ENCODE measurements at places on chromosomes 6 and 20.

DNA sequence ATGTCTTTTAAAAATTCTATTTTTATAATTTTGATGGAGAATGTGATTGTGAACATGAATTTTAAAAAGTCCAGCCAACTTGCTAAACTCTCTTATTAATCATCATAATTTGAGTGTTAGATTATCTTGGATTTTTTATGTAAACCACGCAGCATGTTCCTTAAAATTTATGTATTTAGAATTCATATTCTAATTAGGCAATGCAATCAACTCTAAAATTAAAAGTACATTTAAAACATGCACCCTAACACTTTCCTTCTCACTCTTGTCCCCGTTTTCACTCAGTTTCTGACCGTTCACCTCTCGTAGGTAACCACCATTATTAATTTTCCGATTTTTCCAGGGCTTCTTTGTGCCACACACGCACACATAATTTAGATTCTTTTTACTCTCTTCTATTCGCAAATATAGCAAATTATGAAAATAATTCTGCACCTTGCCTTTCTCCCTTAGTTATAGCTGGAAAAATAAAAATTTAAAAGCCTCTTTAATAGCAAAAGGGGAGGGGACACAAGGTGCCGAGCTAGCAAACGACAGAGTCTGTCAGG lies 329 bp upstream of the ZKSCAN3 start:
- no peak for DNase-seq

GRCh38 chr6:94245395-94245794 lies 826.0 kb upstream of the EPHA7 start:
- no peak for DNase-seq

DNA sequence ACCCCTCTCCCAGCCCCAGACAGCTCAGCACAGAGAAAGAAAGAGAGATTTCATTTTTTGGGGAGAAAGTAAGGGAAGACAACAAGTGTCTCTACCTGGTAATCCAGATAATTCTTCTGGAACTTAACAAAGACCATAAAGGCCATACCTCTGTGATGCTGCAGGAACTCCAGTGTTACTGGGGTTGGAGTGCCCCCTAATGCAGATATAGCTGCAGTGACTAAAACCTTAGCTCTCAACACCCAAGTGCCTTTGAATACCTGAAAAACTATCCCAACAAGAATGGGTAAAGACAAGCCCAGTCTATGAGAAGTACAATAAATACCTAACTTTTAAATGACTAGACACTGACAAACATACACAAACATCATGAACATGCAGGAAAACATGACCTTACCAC lies 365.3 kb upstream of the PTCHD4 start:
- no peak for DNase-seq

GRCh38 chr6:164183556-164184123 lies 769.1 kb downstream of the QKI start:
- DNase-seq, result no peak

DNA sequence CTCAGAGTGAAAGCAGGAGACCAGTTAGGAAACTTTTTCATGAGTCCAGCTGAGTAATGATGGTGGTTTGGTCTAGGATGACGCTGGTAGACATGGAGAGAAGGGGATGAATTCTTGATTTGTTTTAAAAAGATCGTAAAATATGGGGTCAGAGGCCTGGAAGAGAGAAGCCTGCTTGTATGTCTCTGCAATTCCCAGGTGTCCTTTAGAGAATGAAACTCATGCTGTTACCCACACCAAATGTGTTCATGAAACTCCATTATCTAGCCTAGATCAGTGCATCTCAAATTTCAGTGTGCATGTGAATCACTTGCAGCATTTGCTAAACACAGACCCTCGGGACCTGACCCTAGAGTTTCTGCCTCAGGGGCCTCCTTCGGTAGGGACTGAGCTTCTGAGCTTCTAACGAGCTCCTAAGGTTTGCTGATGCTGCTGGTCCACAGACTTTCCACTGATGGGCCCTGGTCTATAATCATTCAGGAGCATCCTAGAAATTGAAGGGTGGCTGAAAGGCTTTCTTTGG lies 302.0 kb upstream of the PLCB4 start:
- no peak for DNase-seq

- DNase-seq, result no peak
Observed at GRCh38 chr6:128242765-128243403, 277.5 kb downstream of the PTPRK start.

- DNase-seq, result no peak
Observed at GRCh38 chr20:47211036-47211435, 145.5 kb downstream of the ZMYND8 start.

- DNase-seq, result no peak
Observed at GRCh38 chr6:119259027-119259426, 90.5 kb downstream of the MAN1A1 start.

- no peak for DNase-seq
Observed at GRCh38 chr6:50831186-50831585, 12.5 kb downstream of the TFAP2B start.

DNA sequence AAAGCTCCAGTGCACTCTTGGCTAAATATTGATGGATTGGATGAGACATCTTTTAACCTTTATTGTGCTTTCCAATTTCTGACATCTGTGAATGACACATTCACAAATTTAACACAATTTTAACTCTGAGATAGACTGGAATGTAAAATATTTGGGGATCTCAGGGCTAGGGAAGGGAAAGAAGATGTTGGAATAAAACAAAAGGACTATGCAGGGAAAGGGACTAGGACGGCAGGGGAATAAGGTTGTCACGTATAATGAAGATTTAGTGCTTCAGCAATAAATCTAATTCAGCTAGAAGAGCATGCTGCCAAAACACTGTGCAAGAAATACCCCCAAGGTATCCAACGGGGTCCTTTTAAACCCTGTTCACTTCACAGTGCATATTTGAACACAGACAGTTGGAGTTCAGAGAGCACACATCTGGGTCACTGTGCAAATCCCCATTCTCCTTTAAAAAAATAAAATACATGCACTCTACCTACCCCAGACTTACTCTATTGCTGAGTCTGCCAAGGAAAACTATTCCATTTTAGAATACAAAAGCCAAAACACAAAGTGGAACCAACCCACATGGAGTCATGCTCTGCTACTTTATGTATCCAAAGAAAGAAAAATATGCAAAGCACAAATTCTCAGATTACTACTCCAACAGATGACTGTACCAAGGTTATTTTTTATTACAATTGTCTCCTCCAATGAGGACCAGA lies 151.0 kb upstream of the RSPO3 start:
- no peak for DNase-seq

DNA sequence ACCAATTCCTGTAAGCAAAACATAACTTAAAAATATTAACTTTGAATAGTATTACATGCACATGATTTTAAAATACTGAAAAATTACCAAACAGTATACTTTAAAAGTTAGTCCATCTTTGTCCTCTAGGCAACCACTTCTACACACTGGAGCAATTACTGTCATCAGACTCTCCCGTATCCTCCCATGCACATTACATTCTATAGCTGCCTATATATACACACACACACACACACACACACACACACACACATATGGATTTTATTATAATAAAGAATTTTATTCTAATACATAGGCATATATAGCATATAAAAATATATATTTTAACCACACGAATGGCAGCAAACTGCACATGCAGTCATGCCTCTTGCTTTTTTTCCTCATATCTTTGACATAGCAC lies 8.2 kb downstream of the REV3L start:
- DNase-seq, result no peak

DNA sequence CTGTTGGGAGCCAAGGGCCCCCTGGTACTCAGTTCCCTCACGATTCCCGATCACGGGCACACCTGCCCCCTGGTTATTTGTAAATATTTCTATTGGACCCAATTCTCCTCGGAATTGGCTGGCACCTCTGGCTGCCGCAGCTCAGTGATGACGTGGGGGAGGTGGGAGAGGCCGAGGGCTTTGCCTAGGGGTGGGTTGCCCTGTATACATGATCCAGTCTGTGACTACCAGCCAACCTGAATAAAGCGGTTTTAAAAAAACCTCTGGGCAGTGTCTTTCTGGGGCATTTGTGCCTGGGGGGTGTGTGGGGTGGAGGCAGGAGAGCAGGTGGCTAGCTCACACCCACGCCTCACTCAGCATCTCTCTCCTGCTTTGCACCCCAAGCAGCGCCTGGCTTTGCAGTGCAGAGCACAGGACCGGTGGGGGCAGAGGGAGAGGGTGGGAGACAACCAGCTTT lies 42.2 kb downstream of the VSTM2L start:
- no peak for DNase-seq

GRCh38 chr20:49172413-49172812 lies 15.7 kb downstream of the STAU1 start:
- DNase-seq, result no peak

DNA sequence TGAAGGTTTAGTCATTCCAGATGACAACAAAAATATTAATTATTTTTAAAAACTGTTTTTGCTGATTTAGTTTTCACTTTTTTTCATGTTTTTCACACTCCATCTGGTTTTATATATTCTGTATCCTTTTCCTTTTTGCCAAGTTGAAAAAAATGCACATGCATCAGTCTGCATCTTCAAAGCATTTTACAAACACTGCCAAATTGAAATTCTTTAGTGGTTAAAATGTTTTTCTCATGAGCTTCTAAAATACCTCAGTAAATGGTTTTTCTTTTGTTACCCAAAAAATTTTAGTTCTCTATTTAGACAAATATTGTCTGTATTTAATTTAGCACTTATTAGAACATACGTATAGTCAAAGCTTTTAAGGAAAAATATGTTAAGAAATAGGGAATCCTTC lies 386.9 kb upstream of the HSF2 start:
- DNase-seq, result no peak

GRCh38 chr6:163720460-163721235 lies 306.1 kb downstream of the QKI start:
- no peak for DNase-seq

DNA sequence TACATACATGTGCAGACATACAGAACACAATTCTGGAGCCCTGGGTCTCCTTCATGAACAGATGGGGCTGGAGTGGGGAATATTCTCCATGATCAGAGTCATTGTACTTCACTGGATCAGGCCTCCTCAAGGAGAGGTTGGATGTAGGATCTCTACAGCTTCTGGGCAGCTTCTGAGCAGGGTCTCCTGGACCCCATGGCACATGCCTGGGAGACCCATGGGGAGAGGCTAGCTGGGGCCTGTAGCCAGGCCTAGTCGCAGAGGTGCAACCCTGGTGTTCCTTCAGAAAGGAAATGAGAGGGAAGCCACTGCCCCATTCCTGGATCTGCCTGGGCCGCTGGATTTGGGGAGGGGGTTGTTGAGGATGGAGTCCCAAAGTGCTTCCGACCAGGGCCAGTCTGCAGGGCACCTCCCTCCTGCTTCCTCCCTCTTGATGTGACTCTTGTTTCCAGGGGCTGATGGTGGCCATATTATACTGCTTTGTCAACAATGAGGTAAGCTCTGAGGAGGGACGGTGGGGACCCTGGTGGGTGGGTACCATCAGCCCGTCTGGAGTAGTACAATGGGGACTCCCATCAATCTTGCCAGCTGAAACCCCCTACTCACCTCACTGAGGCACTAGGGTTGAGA lies 31.8 kb downstream of the GLP1R start:
- DNase-seq, result no peak

- DNase-seq, result peak; percentile 77
Observed at GRCh38 chr20:23937303-23938117, 51.1 kb downstream of the GGTLC1 start.

- no peak for DNase-seq
Observed at GRCh38 chr20:41411391-41411847, 44.8 kb upstream of the EMILIN3 start.

- no peak for DNase-seq
Observed at GRCh38 chr6:156773476-156773875, 3.7 kb upstream of the ARID1B start.

DNA sequence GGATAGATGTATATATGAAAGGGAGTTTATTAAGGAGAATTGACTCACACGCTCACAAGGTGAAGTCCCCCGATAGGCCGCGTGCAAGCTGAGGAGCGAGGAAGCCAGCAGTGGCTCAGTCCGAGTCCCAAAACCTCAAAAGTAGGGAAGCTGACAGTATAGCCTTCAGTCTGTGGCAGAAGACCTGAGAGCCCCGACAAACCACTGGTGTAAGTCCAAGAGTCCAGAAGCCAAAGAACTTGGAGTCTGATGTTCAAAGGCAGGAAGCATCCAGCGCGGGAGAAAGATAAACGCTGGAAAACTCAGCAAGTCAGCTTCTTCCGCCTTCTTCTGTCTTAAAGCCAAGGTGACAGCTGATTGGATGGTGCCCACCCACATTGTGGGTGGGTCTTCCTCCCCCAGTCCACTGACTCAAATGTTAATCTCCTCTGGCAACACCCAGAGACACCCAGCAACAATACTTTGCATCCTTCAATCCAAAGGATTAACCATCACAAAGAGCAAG lies 102.6 kb upstream of the GJE1 start:
- DNase-seq, result no peak

DNA sequence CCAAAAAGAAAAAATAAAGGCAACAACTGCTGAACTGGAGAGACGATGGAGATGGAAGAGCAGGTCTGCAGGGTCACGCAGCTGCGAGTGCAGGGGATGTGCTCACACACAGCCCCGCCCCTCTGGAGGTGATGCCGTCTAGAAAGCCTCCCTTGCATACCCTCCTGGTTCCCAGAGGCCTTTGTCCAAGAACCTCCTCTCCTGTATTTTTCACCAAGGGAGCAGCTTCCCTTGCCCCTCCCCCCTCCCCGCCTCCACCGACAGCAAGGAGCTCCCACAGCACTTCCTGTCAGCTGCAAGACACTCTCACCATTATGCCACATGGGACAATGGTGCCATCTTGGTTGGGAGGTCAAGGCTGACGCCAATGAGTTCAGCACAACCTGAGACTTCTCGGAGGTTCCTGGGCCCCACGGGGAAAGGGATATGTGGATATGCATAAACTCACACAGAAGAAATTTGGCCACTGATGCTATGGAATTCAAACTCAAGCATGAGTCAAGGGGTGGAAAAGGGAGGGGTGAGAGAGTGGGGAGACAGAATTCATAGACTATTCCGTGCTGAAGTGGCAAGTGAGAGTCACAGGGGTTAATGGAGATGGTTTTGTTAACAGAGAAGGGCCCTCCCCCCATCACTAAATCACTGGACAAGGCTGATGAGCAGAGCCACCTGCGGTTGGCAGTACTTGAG lies 132.9 kb downstream of the SCML4 start:
- no peak for DNase-seq

GRCh38 chr20:54144847-54145414 lies 28.9 kb downstream of the CYP24A1 start:
- no peak for DNase-seq

DNA sequence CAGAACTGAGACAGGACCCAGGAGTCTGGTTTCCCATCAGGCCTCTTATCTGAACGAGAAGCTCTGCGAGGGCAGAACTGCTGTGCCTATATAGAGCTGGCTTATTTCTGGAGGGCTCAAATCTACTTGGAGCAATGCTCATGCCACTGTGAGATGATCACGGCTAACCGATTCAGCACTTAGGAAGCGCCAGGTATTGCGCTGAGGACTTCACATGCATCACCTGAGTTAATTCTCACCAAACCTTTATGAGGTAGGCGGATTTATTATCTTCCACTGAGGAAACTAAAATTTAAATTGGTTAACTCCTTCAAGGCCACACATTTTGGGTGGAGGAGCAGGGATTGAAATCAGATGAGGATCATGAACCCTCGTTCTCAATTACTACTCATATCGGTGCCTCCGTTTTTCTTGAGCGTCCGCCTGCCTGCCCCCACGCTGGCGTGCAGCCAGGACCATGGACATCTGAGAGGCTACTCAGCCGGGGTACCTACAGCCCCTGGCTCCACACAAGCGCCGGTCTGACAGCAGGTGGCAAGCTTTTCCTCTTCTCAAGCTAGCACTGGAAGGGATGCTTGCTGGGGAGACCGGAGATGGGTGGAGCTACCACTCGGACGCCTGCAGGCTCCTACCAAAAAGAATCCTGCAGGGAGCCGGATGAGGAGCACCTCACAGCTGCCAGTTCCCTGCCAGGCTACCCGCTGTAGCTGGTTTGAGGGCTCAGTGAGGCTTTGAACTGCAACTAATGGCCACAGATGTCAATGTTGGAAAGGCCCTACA lies 1.0 kb upstream of the PCIF1 start:
- DNase-seq, result peak; percentile 73

All from CD4-positive, alpha-beta T cell treated with Interleukin-17A for 1 hour (primary cell).